ENCODE measurements at places on chromosomes 11 and 22.

- no peak for DNase-seq
Observed at GRCh38 chr11:87187076-87187475, 149.3 kb downstream of the TMEM135 start.

- no peak for DNase-seq
Observed at GRCh38 chr11:74519710-74520109, 26.2 kb upstream of the LIPT2 start.

GRCh38 chr11:10418259-10418949 lies 36.7 kb upstream of the AMPD3 start:
- DNase-seq: peak; percentile 48

DNA sequence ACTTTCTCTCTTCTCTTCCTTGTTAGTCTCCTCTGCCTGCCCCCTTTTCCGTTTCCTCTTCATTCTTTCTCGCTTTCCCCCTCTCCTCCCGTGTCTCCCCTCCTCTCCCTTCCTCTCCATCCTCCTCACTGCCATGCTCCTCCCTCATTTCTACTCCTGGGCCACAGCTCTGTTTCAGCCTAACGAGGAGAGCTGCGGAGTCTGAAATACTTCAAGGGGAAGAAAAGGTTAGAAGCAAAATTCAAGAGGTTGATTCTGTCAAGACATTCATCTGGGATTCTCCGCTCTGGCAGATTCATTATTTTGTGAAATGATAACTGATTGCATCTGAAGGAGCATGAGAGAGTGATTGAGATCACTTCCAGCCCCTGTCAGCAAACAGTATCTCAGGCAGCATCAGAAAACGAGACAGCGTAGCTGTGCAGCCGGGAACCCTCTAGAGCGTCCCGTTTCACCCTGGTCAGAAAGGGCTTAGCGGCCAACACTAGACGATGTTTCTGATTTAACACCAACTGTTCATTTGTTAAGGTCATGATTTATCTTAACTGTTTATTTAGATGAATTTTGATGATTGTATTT lies 279.3 kb upstream of the B3GAT1 start:
- DNase-seq: no peak

DNA sequence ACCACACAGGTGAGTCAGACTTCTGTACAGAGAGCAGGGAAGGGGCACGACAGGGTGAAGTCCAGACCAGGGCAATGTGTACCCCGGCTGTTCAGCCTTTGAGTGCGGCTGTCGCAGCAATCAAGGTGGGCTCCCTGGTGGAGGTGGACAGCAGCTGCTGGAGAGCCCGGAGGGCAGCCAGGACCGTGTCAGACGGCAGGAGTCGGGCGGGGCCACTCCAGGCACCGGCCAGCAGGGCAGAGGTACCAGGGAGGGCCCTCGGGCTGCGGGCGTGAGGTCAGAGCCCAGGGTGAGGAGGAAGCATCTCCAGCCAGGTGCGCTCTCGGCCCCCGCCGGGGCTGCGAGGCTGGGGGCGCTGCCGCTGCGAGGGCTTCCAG lies 802 bp upstream of the PIM3 start:
- no peak for DNase-seq

DNA sequence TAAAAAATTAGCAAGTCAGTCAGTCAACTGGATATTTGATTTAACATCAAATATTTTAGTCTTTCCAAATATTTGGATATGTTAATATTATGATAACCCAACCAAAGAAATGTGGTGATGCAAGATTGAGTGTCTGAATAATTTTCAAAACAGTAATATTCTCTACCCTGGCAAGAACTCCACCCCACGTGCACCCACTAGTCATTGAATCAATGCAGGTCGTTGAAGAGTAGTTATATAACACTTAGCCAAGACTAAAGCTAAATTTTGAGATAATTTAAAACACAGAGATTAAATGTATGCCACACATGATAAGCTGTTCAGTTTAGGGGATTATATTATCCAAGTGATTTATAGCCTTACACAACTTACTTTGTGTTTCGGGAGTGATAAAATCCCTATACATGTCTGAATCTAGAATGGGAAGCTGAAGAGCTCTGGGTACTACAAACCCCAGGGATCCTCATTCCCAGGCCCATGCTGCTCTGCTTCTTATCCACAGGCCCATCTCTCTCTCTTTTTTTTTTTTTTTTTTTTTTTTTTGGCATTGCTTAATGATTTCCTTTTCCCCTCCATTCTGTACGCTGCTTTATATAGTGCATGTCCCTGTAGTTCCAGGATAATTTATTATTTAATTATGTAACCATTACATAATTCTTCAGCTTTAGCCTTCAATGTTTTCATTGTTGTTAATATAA lies 392.9 kb downstream of the NTM start:
- DNase-seq: peak; percentile 42

DNA sequence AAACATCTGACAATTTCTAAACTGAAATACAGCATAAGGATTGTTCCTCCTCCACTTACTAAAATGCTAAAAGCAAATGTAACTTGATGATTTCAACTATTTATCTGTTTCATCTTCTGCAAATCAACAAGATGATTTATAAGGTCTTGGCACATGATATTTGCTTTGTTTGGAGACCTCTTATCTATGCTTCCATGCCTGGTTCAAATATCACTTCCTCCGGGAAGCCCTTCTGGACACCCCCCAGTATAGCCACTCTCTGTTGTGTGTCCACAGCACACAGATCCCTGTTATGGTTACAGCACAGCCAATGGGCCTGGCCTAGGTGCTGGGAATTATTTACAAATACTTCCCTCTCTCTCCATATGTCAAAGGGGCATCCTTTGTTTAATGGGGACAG lies 114.8 kb downstream of the C11orf58 start:
- no peak for DNase-seq

DNA sequence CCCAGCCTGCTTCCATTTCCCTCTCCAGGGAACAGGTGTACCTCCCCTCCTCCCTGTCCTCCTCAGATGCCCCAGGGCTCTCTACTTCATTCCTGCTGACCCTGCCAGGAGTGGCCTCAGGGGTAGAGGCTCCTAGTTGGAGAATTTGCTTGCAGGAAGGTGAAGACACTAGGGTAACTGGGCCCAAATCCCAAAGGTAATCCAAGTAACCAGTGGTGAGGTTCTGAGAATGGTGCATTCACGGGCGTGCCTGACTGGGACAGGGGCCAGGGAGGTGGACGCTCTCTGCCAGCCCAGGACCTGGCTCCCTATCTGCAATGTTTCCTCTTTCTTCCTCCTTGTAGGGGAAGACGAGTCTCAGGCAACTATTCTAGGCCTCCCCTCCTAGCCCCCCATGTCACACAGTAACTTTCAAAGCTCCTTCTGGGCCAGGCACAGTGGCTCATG lies 2.9 kb downstream of the SLC35C1 start:
- DNase-seq: no peak

- DNase-seq: no peak
Observed at GRCh38 chr11:115290479-115290878, 213.7 kb downstream of the CADM1 start.

DNA sequence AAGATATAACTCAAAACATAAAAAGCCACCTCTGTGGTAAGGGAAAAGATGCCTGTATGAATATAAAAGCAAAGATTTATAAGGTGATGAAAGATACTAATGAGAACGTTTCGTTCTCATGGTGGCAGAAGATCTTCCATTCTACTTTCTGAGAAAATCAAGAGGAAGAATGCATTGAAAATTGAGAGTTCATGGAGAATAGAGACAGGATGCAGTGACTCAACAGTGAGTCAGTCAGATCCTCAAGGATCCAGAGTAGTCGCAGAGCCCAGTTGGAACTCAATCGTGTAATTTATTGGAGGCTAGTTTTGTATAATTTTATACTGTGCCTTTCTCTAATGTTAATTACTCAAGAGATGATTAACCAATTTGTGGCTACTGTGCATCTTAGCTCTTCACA lies 73.3 kb downstream of the ENTHD1 start:
- DNase-seq: peak; percentile 84

DNA sequence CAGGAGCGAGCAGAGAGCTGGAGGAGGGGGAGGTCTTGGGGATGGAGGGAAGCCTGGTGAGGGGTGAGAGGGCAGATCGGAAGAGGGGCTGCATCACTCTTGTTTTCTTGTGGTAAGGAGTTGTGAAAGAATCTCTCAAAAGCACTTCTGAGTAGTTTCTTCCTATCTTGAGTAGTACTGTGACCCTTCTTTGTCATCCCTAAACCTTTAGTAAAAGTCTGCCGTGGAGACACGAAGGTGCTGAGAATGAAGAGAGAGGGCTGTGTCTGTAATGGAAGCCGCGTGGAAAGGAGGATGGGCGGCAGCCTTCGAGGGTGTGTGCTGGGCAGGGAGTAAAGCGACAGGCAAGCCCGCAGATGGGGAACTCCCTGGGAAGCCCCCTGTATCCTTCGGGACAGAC lies 237.8 kb downstream of the TBC1D22A start:
- no peak for DNase-seq

- no peak for DNase-seq
Observed at GRCh38 chr22:46366801-46367706, 31.5 kb downstream of the TRMU start.

All from fibroblast of lung (primary cell).